ENCODE measurements at places on chromosomes 5 and 9.

- H3K4me1 ChIP-seq, result peaks cover 4% of the 10 kb centered on the region
- H3K27me3 ChIP-seq, result peaks cover 2% of the 10 kb centered on the region
- DNase-seq, result no peak
- H3K27ac ChIP-seq, result no peak overlapping the region
- H3K36me3 ChIP-seq, result no peaks in the 10 kb centered on the region
- no peak overlapping the region for H3K4me3 ChIP-seq
Measured at GRCh38 chr9:70085241-70085640, 41.6 kb downstream of the MAMDC2 start.

GRCh38 chr5:9885164-9885563, 255.0 kb upstream of the TAS2R1 start:
- H3K27me3 ChIP-seq, result no peaks in the 10 kb centered on the region
- H3K4me3 ChIP-seq, result no peak overlapping the region
- no peak overlapping the region for H3K27ac ChIP-seq
- H3K4me1 ChIP-seq, result no peaks in the 10 kb centered on the region
- no peaks in the 10 kb centered on the region for H3K36me3 ChIP-seq

- H3K4me3 ChIP-seq, result no peak overlapping the region
- no peaks in the 10 kb centered on the region for H3K27me3 ChIP-seq
- H3K4me1 ChIP-seq, result no peaks in the 10 kb centered on the region
- no peak for DNase-seq
- H3K27ac ChIP-seq, result no peak overlapping the region
- H3K36me3 ChIP-seq, result peaks cover 4% of the 10 kb centered on the region
Measured at GRCh38 chr5:139410993-139411828, 7.3 kb upstream of the SPATA24 start.

DNA sequence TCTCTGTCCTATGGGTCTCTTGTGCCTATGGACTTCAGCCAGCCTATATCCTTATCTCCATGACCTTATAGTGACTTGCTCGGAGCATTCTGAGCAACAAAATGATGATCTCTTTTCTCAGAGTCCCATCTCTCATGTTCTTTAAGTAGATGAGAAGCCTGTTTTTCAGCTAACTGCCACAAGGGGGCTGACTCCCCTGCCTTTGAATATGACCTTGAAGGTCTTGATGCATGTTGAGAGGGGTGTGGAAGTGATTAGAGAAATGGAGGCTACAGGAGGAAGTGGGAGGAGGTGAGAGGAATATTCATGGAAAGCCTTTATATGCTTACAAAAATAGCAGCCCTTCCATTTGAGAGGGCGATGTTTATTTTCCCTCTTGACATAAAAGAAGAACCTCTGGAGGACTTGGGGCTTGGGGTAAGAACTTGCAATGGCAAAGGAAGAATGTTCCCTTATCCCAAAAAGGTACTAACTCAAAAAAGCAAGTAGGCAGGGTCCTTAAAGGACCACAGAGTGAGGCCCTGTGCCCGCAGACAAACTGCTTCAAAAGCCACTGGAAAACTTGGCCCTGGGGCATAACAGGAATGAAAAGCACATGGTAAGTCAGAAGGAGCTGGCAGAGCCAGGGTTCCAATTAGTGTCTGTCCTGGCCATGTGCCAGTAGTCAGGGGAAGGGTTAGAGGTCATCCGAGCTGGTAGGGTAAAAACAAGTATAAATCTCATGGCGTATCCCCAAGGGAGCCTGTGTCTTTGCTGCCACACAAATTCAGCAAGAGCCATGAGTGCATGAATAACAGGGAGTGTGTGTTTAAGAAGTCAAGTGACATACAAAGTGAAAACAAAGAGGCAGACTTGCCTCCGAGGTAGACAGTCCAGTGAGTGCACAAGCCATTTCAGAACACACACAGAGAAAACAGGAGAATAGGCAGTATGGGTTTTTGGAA, 39.1 kb downstream of the FGD3 start:
- no peaks in the 10 kb centered on the region for H3K27me3 ChIP-seq
- peaks cover 76% of the 10 kb centered on the region for H3K36me3 ChIP-seq
- H3K4me3 ChIP-seq, result no peak overlapping the region
- DNase-seq, result no peak
- H3K4me1 ChIP-seq, result peaks cover 18% of the 10 kb centered on the region

DNA sequence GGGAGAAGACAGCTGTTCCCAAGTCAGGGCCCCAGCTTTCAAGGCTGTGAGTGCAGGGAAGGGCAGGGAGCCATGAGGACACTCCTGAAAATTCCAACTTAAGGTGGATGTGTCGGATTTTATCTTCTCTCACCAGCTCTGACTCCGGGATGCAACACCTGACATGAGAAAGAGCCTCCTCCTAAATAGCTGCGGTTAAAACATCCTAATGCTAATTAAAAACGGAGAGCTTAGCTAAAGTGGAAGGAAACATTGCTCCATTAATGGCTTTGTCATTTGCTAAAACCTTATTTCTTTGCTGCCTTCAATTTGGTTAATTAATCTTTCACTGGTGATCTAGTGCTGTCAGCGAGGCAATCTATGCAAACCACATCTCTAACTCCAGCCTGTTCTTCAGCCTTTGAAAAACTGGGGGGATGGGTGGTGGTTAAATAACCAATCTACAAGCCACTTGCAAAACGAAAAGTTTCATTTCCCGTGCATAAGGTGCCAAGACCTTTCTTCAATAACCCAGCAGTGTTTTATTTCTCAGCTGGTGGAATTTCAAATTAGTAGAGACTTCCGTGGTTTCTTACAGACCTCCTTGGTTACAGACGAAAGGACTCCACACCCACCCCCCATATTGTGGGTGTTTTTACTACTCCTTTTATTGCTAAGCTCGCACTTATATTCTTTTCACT, 379.6 kb downstream of the MLLT3 start:
- H3K4me3 ChIP-seq, result no peak overlapping the region
- H3K36me3 ChIP-seq, result no peaks in the 10 kb centered on the region
- DNase-seq, result no peak

DNA sequence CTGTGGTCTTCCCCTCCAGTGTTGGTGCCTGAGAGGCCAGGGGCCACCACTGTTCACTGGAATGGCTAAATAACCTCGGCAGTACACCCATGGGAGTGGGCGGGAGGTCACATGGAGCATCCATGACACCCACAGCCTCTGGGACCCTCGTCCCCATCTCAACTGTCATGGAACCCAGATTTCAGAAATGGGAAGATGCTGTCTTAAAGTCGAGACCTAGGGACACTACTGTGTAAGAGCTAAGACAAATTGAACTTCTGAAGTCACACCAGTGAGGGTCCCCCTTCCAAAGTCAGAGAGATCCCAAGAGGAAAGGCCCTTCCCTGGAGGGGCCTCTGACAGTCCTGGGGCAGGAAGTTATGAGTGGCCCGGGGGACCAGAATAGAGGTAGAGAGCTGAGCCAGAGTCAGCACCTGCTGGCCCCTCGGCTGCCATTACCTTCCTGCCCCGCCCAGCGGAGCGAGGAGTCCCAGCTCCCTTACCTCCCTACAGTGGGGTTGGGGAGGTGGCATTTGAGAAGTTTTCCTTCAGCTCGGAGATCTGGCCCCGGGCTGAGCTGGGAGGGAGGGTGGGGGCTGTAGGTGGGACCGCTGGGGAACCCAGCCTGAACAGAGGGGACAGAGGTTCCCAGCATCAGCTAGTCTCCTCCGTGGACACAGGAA, 7.6 kb downstream of the BARX1 start:
- no peak overlapping the region for H3K27ac ChIP-seq
- H3K27me3 ChIP-seq, result peaks cover 99% of the 10 kb centered on the region
- H3K4me3 ChIP-seq, result no peak overlapping the region
- H3K36me3 ChIP-seq, result peaks cover 3% of the 10 kb centered on the region
- H3K4me1 ChIP-seq, result peaks cover 29% of the 10 kb centered on the region

DNA sequence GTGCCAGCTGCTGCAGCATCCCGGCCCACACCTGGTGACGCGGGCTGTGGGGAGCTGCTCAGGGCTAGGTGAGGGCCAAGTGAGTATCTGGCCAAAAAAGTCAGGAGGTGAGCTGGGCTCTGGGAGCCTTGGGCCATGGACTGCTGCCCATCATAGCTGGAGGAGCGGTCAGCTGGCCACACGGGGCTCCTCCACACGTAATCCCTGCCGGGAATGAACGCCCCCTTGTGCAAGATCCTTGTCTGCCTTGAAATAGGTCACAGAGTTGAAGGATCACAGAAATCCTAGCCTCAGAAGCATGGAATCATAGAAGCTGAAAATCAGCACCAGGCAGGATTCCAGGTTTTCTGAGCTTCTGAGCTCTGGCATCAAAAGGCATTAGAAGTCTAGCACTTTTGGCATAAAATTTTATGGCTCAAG, 16.8 kb upstream of the COL27A1 start:
- H3K27ac ChIP-seq, result no peak overlapping the region
- H3K4me3 ChIP-seq, result no peak overlapping the region
- H3K27me3 ChIP-seq, result peaks cover 23% of the 10 kb centered on the region
- DNase-seq, result no peak
- H3K4me1 ChIP-seq, result peaks cover 6% of the 10 kb centered on the region

- H3K36me3 ChIP-seq, result peaks cover 3% of the 10 kb centered on the region
- peaks cover 56% of the 10 kb centered on the region for H3K4me1 ChIP-seq
- H3K27me3 ChIP-seq, result no peaks in the 10 kb centered on the region
- DNase-seq, result no peak
- H3K4me3 ChIP-seq, result no peak overlapping the region
- H3K27ac ChIP-seq, result peak overlapping the region; percentile 86
Measured at GRCh38 chr5:59829386-59829785, 64.1 kb downstream of the PDE4D start.

DNA sequence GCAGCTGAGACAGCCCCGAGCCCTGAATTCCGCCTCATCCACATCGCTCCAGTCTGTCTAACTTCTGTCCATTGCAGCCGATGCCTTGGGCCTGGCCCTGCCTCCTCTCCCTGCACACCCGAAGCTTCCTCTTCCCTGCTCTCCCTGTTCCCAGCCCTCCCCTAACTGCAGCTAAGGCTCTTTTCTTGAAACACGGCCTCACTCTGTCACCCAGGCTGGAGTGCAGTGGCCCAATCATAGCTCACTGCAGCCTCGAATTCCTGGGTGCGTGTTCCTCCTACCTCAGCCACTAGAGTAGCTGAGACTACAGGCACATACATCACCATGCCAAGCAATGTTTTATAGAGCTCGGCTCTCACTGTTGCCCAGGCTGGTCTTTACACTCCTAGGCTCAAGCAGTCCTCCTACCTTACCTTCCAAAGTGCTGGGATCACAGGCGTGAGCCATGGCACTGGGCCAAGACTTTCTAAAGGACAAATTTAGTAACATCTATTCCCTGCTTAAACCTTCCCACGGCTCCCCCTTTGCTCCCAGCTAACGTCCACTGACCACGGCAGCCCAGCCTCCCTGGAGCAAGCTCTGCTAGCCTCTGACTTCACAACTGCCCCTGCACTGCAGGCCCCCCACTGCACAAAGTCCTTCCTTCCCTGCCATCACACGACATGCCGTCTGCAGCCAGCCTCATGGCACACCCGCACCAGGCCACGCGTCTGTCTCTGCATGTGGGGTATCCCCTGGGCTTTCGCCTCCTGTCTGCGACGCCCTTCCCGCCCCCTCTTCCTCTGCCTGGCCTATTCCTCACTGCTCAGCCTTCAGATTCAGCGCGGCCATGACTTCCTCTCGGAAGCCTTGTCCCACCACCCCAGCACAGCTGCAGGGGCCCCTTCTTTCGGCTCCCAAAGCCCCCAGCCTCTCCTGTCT, 28.6 kb downstream of the LAMC3 start:
- H3K27ac ChIP-seq, result peak overlapping the region; percentile 45
- H3K4me3 ChIP-seq, result no peak overlapping the region
- peaks cover 13% of the 10 kb centered on the region for H3K4me1 ChIP-seq
- H3K27me3 ChIP-seq, result no peaks in the 10 kb centered on the region
- H3K36me3 ChIP-seq, result no peaks in the 10 kb centered on the region

GRCh38 chr5:59286510-59286909, 607.0 kb downstream of the PDE4D start:
- peaks cover 5% of the 10 kb centered on the region for H3K4me1 ChIP-seq
- H3K4me3 ChIP-seq, result no peak overlapping the region
- H3K36me3 ChIP-seq, result peaks cover 11% of the 10 kb centered on the region

- H3K27me3 ChIP-seq, result no peaks in the 10 kb centered on the region
- H3K4me3 ChIP-seq, result peak overlapping the region; percentile 54
- peak overlapping the region; percentile 83 for H3K27ac ChIP-seq
- no peaks in the 10 kb centered on the region for H3K36me3 ChIP-seq
- H3K4me1 ChIP-seq, result peaks cover 21% of the 10 kb centered on the region
Measured at GRCh38 chr9:128365525-128365924, 5.6 kb upstream of the URM1 start.

DNA sequence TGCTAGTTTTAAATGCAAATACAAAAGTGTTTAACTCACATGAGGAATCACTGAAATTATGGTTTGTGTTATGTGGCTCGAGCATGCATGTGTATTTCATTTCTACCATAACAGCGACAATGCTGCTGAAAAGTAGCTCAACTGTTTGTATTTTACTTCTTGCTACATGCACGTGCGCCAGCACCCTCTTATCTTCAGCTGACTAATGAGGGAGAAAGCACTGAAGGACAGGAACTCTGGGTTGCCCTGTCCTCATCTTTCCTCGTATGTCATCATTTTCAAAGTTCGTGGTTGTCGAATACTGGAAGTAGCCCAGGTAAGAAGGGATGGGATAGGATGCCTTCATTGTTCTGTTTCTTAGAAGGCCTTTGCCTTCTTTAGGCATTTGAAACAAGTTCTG, 120.3 kb downstream of the SYK start:
- no peak overlapping the region for H3K4me3 ChIP-seq
- no peaks in the 10 kb centered on the region for H3K27me3 ChIP-seq
- H3K27ac ChIP-seq, result no peak overlapping the region
- no peaks in the 10 kb centered on the region for H3K36me3 ChIP-seq
- DNase-seq, result no peak
- H3K4me1 ChIP-seq, result peaks cover 13% of the 10 kb centered on the region

DNA sequence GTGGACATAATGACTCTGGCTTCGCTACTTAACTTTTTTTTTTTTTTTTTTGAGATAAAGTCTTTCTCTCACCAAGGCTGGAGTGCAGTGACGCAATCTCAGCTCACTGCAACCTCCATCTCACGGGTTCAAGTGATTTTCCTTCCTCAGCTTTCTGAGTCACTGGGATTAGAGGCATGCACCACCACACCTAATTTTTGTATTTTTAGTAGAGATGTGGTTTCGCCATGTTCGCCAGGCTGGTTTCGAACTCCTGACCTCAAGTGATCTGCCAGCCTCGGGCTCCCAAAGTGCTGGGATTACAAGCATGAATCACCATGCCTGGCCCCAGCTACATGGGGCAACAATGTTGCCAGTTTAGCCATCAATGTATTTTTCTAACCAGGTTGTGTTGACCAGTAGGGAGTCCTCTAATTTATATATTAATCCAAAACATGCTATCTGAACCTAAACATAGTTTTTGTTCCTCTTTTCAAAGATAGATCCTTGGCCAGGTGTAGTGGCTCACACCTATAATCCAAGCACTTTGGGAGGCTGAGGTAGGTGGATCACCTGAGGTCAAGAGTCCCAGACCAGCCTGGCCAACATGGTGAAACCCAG, 120.3 kb upstream of the LHFPL2 start:
- no peaks in the 10 kb centered on the region for H3K27me3 ChIP-seq
- DNase-seq, result no peak
- no peak overlapping the region for H3K27ac ChIP-seq

GRCh38 chr9:114090798-114091197, 8.3 kb downstream of the KIF12 start:
- no peak overlapping the region for H3K4me3 ChIP-seq
- H3K4me1 ChIP-seq, result no peaks in the 10 kb centered on the region
- no peak overlapping the region for H3K27ac ChIP-seq
- H3K36me3 ChIP-seq, result no peaks in the 10 kb centered on the region
- peaks cover 13% of the 10 kb centered on the region for H3K27me3 ChIP-seq
- no peak for DNase-seq
